Activated CD4-positive, alpha-beta T cell treated with anti-CD3 and anti-CD28 coated beads, Interleukin-2, amount 50 U/mL, for 24 hours (primary cell): ENCODE measurements at places on chromosomes 5 and 9.

DNA sequence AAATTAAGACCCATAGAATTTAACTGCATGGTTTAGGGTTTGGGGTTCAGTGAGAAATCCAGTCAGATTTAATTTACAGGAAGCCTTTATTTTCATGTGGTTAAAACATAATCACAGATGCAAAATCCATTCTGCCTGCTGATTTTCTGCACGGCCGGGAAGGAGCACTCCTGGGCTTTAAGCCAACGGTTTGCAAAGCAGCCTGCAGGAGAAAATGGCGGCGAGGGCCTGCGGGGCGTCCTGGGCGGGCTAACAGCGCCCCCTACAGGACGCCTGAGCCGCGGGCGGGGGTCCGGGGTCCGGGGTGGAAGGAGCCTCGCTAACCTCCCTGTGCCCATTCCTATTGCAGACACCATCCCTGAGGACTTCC is 47.6 kb downstream of the THBS4 start:
- peak; percentile 41 for DNase-seq

GRCh38 chr5:34524123-34524522 is 132.0 kb upstream of the RAI14 start:
- DNase-seq, result no peak

- no peak for DNase-seq
Measured at GRCh38 chr5:150119421-150120061, 33.2 kb upstream of the CSF1R start.

GRCh38 chr5:124477062-124477461 is 269.4 kb downstream of the ZNF608 start:
- no peak for DNase-seq

DNA sequence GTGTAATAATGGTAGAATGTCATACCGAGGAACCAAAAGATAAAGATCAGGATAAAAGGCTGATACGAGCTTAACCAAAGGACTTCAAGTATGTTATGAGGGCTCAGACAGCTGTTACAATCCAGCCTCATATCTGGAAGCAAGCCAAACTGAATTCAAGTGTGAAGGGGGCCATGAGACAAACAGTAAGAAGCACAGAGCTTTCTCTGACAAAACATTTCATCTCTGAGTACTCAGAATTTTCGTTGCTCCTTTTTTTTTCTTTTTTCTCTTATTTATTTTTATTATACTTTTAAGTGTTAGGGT is 52.9 kb upstream of the CD180 start:
- DNase-seq, result no peak

DNA sequence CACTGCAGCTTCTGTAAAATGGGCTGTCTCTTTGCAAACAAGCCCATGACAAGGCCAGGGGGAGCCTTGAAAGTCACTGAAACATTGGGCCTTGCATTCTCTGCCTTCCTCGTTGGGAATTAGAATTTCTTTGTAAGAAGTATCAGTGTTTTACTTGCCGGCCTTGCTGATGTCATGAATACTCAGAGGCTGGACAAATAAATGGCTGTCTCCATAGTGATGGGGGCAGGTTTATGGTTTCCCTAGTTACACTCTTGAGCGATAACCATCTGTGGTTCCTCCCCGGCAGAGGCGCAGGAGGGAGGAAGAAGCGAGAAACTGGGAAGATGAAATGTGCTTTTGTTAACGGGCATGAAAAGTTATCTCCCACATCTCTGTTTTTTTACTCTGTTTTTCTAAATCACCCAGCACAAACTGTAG is 272.7 kb upstream of the PANK3 start:
- no peak for DNase-seq

DNA sequence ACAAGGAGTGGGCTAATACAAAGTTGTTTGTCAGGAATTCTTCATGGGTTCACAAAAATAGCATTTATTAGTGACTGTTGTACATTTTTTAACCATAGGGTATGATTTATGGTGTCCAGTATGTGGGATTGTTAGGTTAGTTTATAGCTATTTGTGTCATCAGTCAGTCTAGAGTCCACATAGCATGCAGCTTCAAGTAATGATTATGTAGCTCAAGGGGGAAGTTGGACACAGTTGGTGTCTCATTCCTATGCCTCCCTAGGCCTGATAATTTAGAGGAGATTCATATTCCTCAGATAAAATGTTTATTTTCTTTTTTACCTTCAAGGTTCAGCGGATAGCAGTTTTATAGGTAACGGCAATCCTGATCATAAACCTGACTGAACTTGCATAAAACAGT is 153.8 kb downstream of the OXCT1 start:
- DNase-seq, result no peak

- no peak for DNase-seq
Measured at GRCh38 chr5:14760548-14761002, 96.1 kb downstream of the OTULIN start.

- no peak for DNase-seq
Measured at GRCh38 chr5:103624675-103625074, 62.1 kb upstream of the NUDT12 start.

GRCh38 chr5:6907320-6907918 is 194.2 kb downstream of the TENT4A start:
- DNase-seq, result no peak

- DNase-seq, result no peak
Measured at GRCh38 chr5:137333928-137334327, 165.2 kb downstream of the SPOCK1 start.

- no peak for DNase-seq
Measured at GRCh38 chr5:1069720-1070088, 42.2 kb downstream of the SLC12A7 start.

GRCh38 chr9:78215706-78216105 is 20.2 kb upstream of the CEP78 start:
- DNase-seq, result no peak

GRCh38 chr9:31236344-31236743 is 1148.1 kb upstream of the ACO1 start:
- DNase-seq, result no peak

- DNase-seq, result no peak
Measured at GRCh38 chr5:14700478-14701436, 36.2 kb downstream of the OTULIN start.

DNA sequence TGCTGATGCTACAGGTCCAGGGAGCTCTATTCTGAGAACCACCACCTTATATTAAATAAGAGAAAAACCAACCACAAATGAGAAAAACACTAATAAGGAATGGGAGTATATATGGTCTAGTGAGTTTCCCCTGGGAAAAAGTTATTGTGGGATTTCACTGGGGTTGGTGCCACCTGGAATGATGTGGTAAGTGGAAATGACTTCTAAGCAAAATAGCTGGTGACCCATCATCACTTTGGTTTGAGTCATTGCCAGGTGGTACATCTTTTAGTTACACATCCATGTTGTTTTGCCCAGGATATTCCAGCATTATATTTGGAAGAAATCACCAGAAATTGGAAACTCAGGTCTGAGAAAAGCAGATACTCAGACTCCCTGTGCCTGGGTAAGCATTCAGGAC is 437.3 kb downstream of the DTWD2 start:
- DNase-seq, result no peak

DNA sequence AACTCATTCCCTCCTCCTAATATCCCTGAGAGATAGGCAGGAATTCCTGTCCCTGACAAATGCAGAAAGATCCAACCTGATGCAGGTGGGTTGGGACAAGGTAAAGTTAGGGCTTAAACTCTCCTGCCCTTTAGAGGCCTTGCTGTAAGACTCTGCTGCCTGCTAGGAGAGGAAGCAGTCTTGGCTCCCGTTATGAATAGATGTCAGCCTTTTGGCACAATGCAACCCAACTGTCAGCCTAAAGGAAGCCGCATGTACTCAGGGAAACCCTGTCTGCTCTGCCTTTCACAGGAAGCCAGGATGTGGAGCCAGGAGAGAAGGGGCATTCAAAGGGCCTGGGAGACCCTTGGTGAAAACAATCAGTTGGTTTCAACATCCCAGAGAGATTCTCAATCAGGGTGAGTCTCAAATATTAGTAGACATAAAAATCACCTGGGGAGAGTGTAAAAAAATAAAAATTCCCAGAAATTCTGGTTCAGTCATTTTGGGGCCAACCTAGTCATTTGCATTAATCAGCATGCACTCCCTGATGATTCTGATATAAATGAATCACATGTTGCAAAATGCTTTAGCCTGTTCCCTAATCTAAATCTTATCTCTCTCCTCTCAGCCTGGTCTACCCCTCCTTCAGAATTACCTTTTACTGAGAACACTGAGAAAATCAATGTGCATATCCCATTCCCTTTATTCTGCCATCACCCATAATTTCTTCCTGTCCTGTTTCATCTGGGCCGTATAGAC is 136.2 kb upstream of the TRIM32 start:
- DNase-seq, result no peak

- no peak for DNase-seq
Measured at GRCh38 chr9:20582150-20582549, 40.1 kb downstream of the MLLT3 start.

DNA sequence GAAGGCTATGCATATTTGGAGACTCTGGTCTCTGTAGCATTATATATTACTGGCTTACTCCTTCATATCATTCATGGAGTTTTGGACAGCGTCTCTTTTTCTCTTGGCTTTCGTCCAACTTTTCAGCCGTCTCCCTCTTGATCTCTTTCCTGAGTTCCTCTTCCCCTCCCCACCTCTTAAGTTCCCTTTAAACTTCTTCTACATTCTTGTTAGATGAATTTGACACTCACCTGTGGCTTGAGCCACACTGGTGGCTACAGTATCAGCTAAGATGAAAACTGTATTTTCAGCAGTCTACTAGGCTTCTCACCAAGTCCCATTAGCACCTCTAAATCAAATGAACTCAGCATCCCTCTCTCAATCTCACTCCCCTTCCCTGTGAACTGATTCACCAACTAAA is 128.1 kb downstream of the STARD4 start:
- no peak for DNase-seq

GRCh38 chr5:131379723-131380122 is 115.9 kb downstream of the CDC42SE2 start:
- no peak for DNase-seq

GRCh38 chr9:99828054-99828416 is 6.3 kb downstream of the NR4A3 start:
- no peak for DNase-seq

DNA sequence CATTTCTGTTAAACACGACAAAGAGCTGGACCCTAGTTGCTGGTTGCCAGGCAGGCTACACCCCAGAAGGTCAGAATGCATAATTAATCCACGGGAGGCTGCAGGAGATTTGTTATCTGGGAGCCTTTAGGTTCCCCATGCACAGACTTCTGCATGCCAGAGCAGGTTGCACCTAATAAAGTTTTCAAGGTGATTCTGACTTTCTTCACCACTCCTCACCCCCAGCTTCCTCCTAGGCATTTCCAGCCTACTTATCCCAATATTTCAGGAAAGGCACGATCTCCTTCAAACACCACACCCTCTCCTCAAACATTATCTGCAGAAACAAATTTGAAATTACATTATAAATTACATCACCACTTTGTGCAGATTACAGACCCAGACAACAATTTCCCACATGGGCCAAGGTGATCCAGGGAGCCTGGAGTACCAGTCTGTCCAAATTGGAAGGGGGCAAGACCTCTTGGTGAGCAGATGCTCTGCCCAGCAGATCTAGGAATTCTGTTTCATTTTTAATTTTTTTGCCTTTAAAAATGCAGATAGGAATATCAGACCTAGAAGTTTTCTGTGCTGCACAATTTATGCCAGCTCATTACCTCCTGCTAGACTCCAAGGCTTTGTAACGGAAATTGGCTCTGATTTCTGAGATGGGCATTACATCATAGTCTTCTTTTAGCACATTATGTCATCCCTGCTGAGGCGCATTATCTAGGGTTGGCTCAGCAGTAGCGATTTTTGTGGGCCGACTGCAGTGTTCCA is 363.4 kb upstream of the SLC30A5 start:
- DNase-seq, result no peak

DNA sequence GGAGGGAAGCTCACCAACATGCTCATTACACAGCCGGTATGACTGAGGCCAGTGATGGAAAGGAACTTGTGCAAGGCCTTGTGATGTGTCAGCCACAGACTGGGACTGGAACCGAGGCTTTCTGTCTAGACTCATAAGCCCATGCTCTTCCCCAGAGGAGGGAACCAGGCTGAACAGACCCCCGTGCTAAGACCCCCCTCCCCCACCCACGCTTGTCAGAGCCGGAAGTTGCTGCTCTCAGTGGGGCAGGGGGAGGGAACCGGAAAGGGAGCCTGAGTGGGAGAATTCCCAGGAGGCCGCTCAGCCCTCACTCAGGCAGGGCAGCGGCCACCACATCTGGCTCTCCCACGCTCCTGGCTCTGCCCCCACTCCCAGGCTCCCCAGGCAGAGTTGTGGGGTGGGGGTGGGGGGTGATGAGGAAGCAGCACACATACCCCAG is 4.1 kb upstream of the PDGFRB start:
- no peak for DNase-seq

GRCh38 chr9:92133949-92134604 is 18.9 kb upstream of the SPTLC1 start:
- DNase-seq, result peak; percentile 50

GRCh38 chr5:111427762-111428161 is 84.6 kb downstream of the STARD4 start:
- no peak for DNase-seq

GRCh38 chr9:116147821-116148220 is 5.8 kb upstream of the PAPPA start:
- no peak for DNase-seq

DNA sequence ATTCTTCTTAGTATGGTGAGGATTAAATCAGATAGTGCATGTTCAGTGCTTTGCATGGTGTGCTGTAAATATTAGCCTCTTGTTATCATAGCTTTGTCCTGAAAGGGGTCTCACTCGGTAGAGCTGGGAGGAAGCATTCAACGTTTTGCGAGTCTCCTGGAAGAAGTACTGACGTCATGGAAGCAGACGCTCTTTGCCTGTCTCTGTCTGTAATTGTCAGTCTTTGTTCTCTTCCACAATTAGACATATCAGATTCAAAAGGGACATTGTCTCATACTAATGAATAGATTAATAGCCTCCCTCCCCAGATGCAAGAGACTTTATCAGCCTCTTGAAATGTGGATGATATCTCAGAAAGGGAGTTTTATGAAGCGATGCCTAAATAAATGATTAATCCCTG is 91.8 kb upstream of the CXCL14 start:
- no peak for DNase-seq

DNA sequence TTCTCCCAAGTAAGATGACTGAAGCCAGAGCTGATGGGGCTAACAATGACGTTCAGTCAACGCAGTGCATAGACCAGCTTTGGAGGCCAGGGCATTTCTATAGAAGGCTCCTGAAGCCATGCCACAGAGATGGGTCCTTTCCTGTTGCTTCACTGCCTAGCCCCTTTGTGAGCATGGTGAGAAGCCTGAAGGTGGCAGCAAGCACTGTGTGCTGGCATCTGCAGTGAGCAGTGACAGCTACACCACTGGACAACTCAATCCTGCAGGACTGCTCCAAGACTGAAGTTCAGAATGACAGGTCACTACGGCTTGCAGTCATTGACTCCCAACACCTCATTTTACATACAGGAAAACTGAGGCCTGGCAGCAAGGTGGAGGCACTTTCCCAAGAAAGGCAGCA is 229.0 kb downstream of the TSSK1B start:
- DNase-seq, result no peak

- DNase-seq, result no peak
Measured at GRCh38 chr5:155926031-155926430, 400.9 kb upstream of the SGCD start.
